NCI-H460 (cell line): ENCODE measurements at places on chromosomes 7 and 10.

- DNase-seq: no peak
These were observed 275.4 kb downstream of the WDR37 start for GRCh38 chr10:1331560-1331959.

DNA sequence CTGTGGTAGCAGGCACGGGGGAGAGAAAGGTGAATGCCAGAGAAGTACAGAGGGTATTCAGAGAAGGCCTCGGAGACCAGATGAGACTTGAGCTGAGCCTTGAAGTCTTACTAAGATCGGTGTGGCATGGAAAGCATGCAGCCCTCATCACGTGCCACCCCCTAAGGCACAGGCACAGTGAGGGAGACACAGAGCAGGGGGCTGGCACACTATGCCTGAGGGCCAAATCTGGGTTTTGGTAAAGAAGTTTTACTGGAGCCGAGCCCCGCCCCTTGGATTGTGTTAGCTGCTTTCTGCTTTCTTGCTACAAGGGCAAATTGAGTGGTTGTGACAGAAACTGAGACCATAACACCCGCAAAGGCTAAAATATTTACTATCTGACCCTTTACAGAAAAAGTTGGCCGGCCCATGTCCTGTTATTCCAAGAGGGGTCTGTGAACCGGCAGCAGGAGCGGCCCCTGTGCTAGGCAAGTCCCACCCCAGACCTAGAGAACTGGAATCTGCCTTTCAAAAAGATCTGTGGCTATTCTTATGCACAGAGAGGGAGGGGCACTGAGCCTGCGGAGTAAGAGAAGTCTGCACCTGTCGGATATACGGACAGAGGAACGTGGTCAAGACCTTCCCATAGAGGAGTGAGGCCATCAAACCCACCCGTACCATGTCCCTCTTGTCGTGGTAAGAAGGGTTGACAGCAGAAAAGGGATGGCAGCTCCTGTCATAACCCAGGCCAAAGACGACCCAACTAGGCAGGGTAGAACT, 109.3 kb upstream of the RHEB start:
- DNase-seq: no peak

DNA sequence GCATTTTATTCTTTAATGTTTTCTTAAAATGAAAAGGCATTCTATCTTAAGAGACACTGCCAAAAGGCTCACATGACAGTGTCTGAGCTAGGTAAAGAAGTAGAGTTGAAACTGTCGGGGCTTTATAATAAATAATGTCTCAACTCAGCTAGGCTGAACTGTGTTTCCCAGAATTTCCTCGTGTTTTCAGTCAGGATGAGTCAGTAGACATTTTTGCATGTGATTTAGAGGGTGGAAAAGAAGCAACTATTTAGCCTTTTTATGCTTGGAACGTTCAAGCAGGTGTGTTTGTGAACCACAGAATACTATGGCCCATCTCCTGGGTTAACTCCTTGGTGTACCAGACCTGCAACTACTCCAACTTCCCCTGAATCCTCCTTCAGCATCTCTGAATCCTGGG, 23.4 kb upstream of the LIPA start:
- no peak for DNase-seq

DNA sequence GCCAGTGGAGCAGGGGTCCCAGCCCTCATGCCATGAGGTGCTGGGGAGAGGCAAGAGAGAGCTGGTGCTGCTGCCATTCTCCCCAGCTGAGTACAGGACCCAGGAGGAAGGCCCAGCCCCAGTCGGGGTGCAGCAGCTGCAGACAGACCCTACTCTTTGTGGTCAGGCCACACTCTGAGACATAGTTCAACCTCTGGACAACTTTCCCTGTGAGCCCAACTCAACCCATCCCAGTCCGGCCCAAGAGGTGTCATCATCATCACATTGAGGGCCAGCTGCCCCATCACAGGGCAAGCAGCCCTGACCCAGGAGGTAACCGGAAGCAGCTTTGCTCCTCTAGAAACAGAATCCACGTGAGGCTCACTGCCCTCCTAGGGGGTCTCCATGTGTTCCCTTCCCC, 133.8 kb upstream of the KCNMA1 start:
- DNase-seq: no peak

DNA sequence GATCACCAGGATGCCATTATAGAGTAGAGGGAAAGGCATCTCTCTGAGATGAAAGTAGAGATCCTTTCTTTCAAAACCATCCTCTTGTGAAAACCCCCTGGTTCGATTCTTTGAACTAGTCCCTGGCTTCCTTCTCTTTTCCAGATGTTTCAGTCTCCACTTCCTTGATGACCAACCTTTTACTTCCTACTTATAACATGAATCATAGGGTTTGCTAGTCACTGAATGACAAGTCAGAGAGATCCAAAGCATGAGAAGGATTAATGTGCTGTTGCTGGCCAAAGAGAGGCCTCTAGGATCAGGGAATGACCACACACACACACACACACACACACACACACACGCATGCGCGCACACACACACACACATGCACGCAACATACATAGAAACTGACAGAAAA, 161.1 kb upstream of the FRMD4A start:
- DNase-seq: no peak

DNA sequence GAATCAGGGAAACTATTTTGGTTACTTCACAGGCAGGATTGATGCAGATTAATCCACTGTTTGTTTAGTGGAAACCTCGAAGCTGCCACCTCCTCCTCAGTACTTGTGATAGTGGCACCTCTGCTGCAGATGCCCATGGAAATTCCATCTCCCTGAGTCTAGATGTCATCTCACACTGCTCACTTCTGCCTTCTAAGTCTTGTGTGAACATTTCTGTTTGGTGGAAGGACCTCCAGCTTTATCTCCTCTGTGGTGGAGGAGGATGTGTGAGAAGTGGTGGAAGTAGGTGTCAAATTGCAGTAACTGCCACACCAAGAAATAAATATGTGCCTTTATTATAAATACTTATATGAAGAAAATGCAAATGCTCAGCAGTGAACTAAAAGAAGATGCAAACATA, 25.8 kb upstream of the GPR141 start:
- no peak for DNase-seq

- DNase-seq: peak; percentile 78
These were observed 121.3 kb downstream of the MYL10 start for GRCh38 chr7:101507791-101508252.
